Neural crest cell (in vitro differentiated cells): ENCODE measurements at places on chromosomes 4 and X. TPM values are rescaled to one million over a fixed set of nuclear protein-coding genes. Genes with fewer than 3 reads are reported as not detected.

PABPC1L2B gene
- total RNA-seq: 0.14 TPM in 1 of 2 replicates, not detected in the other

GDPD2 gene
- 5.3 and 6.0 TPM in 2 replicates for total RNA-seq

KIT gene
- 14.5 and 18.7 TPM in 2 replicates for total RNA-seq

GABRE gene
- total RNA-seq: 0.44 and 0.50 TPM in 2 replicates

TRPC5OS gene
- total RNA-seq: not detected in 2 replicates

SPANXB1 gene
- not detected in 2 replicates for total RNA-seq

ADGRG4 gene
- not detected in 2 replicates for total RNA-seq

MAGIX gene
- total RNA-seq: 1.4 and 1.6 TPM in 2 replicates

SLC25A31 gene
- not detected in 2 replicates for total RNA-seq

PTTG2 gene
- total RNA-seq: not detected in 2 replicates
